ENCODE measurements at places on chromosomes 6 and 20.

DNA sequence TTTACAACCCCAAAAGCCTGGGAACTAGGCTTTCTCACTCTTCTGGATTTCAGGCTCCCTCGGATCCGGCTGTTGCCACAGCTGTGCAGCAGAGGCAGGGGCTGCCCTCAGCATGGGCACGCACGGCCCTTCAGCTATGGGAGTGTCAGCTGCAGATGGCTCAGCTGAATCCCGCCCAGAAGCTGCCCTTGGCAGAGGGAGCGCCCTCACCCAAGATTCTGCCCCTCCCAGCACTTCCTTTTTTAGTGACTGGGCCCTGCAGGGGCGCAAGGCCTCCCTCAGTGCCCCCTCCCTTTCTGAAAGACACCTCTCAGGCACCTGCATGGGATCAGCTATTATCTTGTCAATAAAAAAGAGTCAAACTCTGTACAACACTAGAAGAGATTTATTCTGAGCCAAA is 67.9 kb upstream of the THBS2 start:
- no peak for DNase-seq

DNA sequence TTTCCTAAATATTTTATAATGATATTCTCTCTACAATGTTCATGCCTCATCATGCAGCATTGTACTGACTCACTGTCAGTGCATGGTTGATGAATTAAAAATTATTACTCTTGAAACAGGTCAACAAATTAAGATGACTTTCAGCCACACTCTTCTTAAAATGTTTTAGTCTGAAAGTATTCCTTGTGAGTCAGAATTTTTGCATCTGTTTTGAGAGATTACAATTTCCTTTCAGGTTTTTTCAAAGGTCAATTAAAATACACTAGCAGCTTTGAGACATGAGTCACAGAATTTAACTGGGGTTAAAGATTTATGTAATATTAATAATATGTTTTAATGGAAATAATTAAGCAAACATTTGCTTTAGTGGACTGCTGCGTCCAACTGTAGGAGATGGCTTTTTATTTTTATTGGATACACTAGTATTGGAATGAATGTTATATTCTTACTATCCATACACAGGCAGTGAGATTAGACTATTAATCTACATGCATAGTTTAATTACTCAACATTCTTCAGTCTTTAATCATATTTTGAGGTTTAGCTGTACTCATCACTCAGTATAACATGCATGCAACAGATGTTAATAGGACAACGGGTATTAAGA is 9.7 kb downstream of the COL12A1 start:
- no peak for DNase-seq

DNA sequence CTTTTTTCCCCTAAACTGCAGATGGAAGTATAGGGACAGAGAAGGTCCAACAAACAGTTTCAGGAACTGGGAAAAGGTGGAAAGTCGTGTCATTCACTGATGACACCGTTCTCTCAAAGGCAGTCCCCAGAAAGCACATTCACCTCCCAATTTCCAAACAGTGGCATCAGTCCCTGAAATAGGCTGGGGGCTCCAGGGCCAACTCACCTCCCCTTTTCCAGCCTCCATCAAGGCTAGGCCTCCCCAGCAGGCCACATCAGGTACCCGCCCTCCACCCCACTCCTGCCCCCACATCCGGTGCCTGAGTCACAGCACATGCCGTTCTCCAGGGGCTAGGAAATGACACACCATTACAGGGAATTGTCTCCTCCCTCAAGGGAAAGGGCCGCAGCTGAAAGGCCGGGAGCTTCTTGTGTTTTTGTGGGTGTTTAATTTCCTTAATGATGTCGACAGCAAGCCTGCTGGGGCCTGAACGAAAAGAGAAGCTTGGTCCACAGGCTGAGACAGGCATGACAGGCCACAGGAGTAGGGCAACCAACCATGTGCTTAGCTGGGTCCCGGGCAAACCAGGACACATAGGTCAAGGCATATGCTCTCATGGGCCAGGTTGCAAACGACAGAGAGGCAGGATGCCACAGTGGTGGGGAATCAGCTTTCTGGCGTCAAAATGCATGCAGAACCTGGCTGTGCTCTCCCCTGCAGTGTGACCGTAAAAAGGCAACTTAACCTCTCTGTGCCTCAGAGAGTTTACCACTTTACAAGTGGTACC is 39.2 kb downstream of the ZMYND8 start:
- DNase-seq: peak; percentile 12

DNA sequence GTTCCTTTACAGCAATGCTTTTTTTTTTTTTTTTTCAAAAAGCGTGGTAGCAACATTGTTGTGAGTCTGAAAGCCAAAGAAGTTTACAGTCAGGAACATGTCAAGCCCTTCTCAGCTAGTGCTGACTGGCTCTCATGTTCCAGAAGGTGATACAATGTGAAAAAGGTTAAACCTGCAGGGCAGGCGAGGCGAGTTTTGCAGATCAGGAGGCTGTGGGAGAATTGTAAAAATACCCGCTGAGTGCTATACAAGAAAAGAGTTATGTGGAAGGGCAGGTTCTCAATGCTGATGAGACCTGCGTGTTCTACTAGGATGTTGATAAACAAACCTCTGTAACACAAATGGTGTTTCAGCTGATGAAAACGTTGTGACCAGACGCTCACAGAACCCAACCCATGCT is 30.9 kb upstream of the RPP40 start:
- DNase-seq: no peak

GRCh38 chr6:109772883-109773431 is 81.9 kb downstream of the FIG4 start:
- DNase-seq: no peak

DNA sequence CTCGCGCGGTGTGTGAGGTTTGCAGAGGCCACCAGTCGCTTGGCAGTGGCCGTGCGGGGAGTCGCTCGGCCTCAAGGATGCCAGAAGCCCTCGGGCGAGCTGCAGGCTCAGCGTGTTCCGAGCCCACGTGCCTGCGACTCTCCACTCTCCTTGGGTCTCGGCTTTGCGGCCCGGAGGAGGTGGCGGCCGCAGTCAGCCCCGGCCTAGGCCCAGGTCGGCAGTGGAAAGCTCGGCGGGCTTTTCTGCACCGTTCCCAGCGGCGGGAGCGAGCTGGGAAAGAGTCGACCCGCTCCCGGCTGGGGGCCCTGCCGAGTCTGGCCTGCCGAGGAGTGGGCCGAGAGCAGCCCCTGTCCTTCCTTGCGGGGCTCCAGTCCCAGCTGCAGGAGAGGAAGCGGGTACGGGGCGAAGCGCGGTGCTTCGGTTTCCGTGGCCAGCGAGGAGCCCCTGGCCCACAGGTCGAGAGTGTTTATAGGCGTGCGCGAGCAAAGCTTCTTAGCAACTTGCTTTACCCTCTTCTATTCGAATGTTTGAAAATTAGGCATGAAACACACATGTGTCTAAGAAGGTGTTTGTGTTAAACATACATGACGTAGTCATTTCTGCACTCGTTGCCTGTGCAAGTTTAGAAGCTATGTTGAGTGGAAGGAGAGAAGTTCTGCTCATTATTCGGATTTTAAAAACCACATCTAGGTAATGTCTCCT is 5.6 kb downstream of the FOXC1 start:
- DNase-seq: no peak

GRCh38 chr6:4294636-4295035 is 159.3 kb upstream of the ECI2 start:
- DNase-seq: no peak

DNA sequence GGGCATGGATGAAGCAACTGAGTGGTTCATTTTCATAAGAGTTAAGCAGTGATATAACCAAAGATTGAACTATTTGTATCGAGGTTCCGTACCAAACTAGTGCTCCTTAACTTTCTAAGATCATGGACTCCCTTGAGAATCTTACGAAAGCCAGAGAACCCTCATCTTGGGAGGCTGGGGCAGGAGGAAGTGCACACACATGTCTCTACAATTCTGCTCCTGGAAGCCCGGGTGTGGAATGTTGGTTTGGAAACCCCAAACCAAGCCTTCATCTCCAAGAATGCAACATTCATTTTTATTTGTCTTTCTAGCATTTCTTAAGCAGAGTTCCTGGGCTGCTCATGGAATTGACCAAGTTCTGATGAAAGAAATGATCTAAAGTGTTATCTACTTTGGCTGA is 250.5 kb upstream of the PRND start:
- DNase-seq: no peak

DNA sequence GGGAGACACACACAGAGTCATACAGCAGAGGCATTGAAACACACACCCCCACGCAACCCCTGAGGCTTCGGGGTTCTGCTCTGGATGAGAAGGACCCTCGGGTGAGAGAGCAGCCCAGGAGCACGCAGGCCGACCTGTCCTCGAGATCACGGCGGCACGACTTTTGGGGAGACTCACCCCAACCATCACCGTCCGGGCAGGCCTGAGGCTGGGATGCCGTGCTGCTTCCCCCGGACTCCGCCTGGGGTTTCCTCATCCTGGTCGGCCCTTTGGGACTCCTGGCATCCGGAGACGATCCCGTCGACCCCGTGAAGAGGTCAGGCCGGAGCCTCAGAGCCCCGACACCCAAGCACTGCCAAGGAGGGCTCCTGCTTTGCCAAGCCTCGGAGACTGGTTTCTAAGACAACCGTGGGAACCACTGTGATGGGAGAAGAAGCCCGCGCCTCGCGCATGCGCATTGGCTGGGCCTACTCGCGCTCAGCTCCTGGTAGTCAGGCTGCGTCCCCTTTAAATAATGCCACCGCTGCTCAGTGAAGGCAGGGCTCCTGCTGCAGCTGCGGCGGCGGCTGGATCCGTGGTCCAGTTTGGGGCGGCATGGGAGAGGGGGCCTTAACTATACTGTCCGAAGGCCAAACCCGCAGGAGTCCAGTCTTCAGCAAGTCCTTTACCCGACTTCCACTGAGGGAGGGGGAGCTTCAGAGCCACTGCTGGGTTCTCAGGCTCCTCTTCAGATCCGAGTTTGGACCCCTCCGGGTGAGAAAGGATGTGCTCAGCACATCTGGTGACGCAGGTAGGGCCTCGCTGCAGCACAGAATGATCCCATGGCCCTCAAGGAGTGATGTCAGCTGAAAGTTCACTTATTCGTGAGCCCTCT is 171.4 kb upstream of the ZNF337 start:
- no peak for DNase-seq

- no peak for DNase-seq
Observed at GRCh38 chr6:74368746-74369145, 672.7 kb downstream of the CD109 start.

DNA sequence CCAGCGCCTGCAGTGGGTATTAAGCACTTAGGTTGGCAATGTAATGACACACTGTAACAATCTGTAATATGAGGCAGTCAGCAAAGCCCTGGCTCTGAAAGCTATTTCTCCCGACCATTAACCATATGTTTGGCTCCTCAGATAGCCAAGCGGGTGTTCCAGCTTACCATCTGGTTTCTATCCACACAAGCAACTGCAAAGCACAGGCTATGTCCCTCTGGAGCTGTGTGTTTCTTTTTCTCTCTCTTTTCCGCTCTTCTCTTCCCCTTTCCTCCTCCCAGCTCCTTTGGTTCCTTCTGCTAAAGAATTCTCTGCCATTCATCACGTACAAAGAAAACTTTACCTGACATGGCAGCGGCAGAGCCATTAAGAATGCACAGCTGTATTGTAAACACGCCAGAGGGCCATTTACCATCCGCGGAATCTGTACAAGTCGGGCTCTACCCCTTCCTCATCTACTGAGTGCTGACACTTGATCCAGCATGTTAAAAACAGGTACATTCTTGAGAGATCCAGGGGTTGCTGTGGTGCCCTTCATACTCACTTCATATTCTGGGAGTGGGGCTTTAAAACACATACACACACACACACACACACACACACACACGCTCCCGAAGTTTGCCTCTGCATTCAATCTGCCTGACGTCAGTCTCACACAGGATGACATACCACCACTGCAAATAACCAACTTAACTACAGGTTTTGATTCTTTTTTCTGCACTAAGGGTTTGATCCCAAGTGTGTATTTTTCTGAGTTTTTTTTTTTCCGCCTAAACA is 77.2 kb downstream of the BACH2 start:
- no peak for DNase-seq

- DNase-seq: no peak
Observed at GRCh38 chr6:166640342-166641043, 13.4 kb upstream of the RPS6KA2 start.

GRCh38 chr6:83505356-83505755 is 7.0 kb upstream of the PRSS35 start:
- no peak for DNase-seq

DNA sequence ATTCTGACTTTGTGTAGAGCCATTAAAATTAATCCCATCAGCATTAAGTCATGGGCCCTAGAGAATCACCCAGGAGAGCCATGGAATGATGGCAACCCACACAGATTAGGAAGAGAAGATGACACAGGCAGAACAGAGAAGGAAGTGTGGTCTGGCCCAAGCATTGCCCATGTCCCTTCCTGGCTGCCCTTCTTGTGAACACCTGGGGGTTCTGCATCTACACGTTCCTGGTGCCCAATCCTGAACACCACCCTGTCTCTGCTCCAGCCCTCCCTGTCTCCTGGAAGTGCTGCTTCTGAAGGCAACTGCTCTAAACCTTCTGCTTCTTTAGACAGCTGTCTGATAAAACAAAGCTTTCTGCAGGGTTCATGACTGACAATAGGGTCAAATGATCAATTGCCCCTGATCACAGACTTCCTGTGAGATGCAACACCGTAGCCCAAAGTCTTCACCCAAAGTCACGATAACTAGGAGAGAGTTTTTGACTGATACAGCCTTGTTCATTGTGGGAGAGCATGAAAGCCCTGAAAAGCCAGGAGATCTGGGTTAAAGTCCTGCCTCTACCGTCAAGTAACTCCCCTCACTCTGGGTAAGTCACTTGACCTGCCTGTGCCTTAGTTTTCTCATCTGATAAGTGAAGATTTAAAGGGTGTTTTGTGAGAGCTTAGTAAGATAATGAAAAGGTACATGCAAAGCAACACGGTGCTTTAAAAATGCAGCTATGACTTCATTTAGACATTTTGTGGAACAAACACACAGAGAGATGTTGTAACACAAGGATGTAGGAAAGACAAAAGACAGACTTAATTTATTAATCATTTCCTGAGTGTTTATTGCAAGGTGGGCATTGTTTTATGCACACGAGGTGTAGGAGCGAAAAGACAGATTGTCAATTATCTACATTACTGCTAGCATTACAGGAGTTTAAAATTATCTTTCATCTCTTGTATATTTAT is 291.2 kb upstream of the STXBP5 start:
- DNase-seq: no peak

DNA sequence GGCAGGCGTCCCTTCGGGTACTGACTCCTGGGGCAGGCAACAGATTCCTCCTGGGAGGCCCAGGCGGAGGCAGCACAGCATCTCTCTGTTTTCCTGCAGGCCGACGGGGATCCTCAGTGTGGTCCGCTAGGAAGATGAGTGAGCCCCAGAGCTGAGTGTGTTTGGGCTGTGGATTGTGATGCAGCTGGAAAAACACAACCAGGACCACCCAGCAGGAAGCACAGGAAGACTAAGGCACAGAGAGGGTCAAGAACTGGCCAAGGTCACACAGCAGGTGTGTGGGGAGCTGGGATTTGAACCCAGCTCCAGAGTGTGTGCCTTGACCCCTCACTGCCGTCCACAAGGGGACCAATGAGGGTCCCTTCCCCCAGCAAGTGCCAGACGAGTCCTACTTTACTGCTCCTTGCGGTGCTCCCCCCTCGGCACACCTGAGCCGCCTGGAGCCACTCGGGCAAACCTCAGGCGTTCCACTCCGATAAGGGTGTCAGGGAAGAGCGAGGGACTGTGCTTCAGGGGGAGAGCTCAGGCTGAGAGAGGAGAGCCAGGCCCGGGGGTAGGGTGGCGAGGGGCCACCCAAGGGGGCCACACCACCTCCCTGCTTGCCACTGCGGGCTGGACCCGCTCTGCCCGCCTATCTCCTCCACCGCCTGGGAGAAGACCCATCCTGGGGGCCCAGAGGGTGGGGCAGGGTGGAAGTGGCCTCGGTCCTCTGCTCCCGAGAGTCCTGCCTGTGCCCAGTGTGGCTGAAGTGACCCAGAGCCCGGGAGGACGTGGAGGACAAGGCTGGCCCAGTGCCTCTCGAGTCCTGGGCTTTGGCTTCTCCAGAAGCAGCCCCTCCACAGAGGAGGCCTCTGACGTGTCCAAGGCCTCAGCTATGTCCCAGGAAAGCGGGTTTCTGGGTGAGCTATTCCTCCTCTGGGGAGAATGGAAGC is 63.3 kb downstream of the YTHDF1 start:
- DNase-seq: no peak

Data from GM12864 (cell line).